ENCODE measurements at places on chromosomes 2 and 18.

GRCh38 chr2:144524118-144525009, 4.4 kb upstream of the ZEB2 start:
- no peak for DNase-seq

DNA sequence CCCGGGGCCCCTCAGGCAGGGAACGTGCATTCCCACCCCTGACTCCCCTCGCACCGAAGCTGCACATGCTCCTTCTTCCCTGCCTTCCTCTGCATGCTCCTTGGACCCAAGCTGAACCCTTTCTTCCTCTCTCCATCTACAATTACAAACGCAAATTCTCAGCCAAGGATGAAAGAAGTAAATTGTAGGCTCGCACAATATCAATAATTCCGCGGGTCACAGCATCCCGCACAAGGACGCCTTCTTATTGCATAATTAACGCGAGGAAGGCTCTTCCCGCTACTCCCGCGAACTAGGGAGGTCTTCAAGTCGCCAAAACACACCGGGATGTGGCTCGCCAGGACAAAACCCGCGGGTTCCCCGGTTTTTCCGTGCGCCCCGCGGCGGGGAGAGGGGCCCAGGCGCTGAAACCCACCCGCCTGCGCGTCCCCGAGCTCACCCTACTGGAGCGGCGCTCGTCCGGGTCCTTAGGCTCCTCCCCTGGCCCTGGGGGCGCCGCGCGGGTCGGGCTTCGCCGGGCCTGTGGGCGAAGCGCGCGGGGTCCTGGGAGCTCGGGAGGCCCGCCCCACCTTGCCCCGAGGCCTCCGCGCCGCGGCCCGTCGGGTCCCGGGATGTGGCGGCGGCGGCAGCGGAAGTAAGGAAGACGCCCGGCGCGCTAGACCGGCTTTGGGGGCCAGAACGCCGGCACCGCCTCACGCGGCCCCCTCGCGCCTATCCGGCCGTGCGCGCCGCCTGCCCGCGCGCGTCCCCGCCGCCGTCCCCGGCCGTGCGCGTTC, at the start of gene CHST10:
TSS of gene CHST10 (minus strand) at position 734 of the 776 bp plus-strand sequence. CDS start 10,993 bp downstream, outside the sequence.
- DNase-seq = peak; percentile 33

DNA sequence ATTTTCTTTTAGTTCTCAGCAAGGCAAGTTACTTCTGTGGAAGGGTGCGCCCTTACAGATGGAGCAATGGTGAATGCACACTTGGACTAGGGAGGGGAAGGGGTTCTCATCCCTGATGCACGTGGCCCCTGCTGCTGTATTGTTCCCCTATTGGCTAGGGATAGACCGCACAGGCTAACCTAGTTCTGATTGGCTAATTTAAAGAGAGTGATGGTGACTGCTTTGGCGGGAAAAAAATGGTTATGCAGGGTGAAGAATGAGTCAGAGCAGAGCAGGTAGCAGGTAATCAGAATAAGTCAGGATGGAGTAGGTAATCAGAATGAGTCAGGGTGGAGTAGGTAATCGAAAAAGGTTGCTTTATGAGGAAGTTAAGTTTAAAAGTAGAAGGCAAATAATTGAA, 171.5 kb downstream of the MTCL1 start:
- no peak for DNase-seq

DNA sequence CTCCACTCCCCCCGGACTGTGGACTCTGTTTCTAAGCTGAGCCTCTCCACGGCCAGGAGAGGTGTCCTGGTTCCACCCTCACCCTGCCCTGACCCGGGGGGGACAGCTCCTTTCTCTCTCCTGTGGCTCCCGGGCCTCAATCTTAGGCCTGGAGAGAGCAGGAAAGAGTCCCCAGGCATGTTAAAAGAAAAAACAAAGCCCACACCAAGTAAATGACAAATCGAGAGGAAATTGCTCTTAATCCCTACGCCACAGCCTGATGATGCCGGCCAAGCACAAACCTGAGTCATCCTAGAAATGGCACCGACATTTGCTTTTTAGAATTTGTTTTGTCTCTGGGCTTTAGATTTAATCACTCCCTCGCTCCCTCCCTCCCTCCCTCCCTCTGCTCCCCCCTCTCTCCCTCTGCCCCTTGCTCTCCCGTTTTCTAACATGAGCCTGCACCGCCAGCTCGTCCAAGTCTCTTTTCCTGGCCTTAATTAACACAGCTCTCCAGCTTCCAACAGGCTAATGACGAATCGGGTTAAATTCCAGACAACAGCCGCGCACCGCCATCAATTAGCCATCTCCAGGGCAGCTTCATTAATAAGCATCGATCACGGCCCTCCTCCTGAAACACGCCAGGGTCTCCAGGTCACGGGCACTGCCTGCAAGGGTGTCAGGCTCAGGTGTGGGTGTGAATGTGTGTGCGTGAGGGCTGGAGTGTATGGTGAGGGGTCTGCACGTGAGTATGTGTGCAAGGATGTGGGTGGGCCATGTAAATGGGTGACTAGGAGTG, 230.8 kb downstream of the CELF4 start:
- DNase-seq = no peak

GRCh38 chr2:191678437-191679100, 633 bp downstream of the NABP1 start:
- peak; percentile 68 for DNase-seq

GRCh38 chr2:236473691-236474090, 95.9 kb upstream of the ACKR3 start:
- DNase-seq = no peak

GRCh38 chr18:24497031-24497754, 36.8 kb downstream of the HRH4 start:
- no peak for DNase-seq

- DNase-seq = no peak
Observed at GRCh38 chr2:46886268-46887027, 29.2 kb downstream of the MCFD2 start.

DNA sequence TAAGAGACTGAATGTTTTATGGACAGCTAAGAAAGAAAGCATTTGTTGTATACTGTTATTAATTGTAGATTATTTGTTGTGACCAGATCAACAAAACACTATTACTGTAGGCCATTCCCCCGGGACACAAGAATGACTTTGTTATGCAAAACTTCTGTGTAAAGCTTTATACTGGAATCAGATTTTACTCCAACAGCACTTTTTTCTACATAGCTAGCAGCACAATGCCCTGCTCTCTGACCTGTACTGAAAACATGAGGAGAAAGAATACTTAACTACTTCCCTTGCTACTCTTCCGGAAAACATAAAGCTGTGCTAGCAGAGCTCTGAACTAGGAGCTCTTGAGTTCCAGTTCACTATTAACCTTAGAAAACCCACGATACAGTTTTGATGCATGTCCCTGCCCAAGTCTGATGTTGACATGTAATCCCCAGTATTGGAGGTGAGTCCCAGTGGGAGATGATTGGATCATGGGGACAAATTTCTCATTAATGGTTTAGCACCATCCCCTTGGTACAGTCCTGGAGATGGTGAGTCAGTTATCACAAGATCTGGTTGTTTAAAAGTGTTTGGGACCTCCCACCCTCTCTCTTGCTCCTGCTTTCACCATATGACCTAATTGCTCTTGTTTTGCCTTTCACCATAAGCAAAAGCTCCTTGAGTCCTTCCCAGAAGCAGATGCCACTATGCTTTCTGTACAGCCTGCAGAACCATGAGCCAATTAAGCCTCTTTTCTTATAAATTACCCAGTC, 601.1 kb upstream of the PIK3C3 start:
- no peak for DNase-seq

DNA sequence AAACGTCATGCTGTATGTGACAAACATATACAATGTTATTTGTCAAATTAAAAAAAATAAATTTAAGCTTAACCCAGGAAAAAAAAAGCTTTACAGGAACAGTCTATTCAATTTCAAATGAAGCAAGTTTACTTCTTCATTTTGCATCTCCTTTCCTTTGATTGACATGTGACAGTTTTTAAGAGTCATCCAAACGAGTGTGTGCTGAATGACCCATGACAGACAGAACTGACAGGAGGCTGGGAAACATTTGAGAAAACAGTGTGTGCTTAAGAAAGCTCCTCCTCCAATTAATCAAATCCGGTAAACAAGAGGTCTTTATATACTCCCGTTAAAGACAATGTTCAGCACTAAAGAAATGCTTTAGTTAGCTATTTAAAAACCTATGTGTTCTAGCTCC, 177.7 kb downstream of the SRBD1 start:
- no peak for DNase-seq

DNA sequence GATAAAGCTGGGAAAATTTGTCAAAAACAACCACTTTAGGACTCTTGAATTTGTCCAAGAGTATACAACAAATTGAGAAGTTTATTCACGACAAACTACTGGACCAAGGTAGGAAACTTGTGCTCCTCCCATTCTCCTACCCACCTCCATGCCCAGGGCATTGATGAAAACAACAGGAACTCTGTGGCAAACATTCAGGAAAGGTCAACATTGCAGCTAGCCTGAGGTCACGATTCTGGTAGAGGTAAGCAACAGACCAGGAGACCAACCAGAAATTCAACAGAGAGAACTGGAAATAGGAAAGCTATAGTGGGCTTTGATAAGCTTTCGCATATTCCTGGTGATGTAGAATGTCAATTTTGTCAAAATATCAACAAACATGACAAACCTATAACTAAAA, 209.1 kb upstream of the CTAGE1 start:
- DNase-seq = no peak

GRCh38 chr2:42918671-42919318, 126.4 kb upstream of the HAAO start:
- DNase-seq = no peak

GRCh38 chr2:171315781-171316180, 118.0 kb downstream of the METTL8 start:
- no peak for DNase-seq

GRCh38 chr2:126900646-126901319, 2.1 kb downstream of the TEX51 start:
- no peak for DNase-seq

- no peak for DNase-seq
Observed at GRCh38 chr2:2320486-2321199, 10.4 kb downstream of the MYT1L start.

GRCh38 chr2:67256892-67257291, 140.2 kb upstream of the ETAA1 start:
- no peak for DNase-seq

GRCh38 chr18:73645160-73645715, 502.4 kb downstream of the FBXO15 start:
- DNase-seq = no peak

- no peak for DNase-seq
Observed at GRCh38 chr2:166647935-166648334, 153.9 kb upstream of the SCN7A start.

DNA sequence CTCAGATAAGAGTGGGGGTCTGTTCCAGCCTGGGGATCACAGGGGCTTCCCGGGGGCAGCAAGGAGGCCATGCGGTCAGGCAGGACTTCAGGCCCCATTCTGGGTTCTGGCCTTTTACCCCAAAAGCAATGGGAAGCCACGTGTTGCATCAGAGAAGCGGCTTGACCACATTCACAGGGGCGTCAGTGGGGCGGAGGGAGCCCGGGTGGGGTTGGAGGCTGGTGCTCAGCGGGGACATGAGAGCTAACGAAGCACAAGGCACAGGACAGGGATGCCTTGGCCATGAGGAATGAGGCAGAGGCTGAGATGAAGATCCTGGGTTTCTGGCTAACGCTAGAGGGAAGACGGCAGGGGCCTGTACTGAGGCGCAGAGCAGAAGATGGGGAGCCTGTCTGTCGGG, 6.1 kb downstream of the HJURP start:
- no peak for DNase-seq

DNA sequence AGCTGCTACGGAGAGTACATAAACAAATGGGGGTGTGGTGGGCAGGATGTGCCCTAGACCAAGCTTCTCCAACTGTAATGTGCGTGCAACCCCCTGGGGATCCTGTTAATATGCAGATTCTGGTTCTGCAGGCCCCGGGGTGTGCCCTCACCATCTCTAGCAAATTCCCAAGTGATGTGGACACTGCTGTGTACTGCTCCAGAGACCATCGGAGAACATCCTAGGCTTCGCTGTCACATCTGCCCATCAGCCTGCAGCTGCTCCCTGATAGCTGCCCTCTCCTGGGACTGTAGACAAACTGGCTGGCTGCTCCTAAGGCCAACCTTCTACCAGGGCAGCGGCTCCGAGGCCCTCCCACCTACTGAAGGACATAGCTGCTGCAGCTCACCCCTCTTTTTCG, 3.2 kb downstream of the HS1BP3 start:
- DNase-seq = no peak

DNA sequence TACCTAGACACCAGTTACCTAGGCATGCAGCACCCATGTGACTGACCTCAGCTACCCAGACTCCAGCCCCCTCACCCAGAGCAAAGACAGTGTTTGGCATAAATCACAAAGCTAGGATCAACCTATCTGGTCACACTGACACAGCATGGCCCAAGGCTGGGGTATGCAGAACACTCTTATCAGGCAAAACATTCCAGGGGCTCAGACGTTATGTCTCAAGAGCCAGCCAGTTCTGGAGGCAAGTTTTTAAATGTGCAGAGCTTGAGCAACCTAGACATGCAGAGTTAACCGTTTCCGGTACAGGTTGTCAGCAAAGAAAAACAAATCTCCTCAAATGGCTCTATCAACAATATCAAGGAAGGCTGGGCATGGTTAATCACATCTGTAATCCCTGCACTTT, 92.8 kb downstream of the AP1S3 start:
- no peak for DNase-seq

- no peak for DNase-seq
Observed at GRCh38 chr2:69139778-69140670, 127.0 kb downstream of the ANTXR1 start.

GRCh38 chr2:152867397-152867796, 149.0 kb downstream of the ARL6IP6 start:
- no peak for DNase-seq

- peak; percentile 19 for DNase-seq
Observed at GRCh38 chr2:206799083-206799482, 33.7 kb downstream of the FASTKD2 start.

DNA sequence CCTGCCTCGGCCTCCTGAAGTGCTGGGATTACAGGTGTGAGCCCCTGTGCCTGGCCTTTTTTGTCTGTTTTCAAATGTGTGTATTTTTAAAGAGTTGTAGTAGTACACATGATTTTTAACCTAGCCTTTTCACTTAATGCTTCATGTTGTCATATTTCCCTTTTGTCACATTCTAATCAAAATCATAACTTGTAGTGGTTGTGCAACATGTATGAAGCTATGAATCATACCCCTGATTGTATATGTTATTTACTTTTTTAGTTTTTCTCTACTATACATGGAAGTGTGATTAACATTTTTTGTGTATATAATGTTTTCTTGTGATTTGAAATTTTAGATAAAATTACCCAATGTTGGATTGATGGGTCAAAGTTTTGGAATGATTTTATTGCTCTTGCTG, 8.5 kb downstream of the GEN1 start:
- DNase-seq = no peak

DNA sequence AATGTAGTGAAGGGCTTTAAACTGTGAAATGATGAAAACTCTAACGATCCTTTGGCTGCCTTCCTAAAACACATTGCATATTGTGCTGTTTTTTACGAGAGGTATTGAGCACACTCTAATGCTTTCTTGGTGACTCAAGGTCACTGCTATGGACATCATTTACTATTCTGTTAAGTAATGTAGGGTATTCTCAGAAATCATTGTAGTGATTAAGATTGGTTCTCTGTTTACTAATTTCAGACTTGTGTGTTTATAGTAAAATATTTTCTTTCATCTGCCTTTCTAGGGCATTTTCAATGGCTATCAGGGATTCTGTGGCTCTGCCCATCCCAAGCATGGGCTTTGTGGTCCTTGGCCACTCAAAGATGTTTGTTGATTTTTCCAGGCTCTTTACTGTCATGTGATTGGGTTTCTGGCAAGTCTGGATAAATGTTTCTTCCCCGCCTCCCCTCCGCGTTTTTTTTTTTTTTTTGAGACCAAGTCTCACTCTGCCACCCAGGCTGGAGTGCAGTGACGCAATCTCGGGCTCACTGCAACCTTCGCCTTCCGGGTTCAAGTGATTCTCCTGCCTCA, 29.3 kb downstream of the UBE2F start:
- DNase-seq = no peak

Measured in activated CD4-positive, alpha-beta T cell treated with anti-CD3 and anti-CD28 coated beads, Interleukin-2, Interleukin-4, amounts not matched to agents 100 ng/mL and 50 ng/mL, durations not matched to agents 16 hours and 8 hours (primary cell).